HCT116 (cell line): ENCODE measurements at places on chromosomes 12 and 14.

DNA sequence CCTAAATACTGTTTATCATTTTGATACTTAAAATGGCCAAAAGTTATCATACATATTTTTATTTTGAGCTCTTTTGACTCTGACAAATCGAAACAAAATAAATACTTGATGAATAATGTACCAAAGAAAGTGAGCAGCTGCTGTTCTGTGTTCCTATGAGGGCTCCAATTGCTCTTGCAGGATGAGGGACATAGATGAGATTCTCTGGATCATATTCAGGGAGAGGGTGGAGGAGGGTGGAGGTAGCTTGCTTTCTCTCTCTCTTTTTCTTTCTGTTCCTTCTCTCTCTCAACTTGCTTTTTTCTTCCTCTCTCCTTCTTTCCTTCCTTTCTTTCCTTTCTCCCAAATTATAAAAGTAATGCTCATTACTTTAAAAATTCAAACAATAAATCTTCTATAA, 8.9 kb upstream of the MYH7 start:
- no peak for DNase-seq

DNA sequence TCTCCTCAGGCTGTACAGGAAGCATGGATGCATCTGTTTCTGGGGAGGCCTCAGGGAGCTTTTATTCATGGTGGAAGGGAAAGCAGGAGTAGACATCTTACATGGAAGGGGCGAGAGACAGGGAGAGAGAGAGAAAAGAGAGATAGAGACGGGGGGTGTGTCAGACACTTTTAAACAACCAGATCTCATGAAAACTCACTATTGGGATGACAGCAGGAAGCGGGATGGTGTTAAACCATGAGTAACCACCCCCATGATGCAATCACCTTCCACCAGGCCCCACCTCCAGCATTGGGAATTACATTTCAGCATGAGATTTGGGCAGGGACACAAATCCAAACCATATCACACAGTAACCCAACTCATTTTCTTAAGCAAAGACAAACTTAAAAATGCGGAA, 110.0 kb upstream of the EEA1 start:
- DNase-seq, result no peak

DNA sequence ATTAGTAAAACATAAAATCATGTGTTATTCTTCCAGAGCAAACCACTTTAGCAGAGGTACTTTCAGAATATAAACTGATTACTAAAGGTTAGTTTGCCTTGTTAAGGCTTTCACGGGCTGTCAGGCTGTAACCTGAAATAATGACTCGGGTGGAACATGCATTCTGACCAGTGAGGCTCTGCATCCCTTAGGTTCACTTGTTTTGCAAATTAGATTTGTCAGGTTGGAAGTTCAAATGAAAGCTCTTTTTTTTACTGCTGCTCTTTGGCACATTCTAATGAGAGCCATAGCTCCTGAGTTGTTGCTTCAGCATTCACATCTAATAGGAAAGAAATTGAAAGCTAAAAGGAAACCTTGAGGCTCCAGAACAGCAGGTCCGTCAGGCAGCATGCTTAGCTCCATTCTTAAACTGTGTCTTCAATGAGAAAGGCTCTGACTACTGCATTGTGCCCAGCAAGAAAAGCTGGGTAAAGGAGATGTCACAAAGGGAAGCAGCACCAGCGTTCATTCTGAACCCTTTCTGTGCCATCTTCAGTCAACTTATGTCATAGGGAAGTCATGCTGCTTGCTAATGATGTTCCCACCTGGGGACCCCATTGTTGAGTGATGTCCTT, 445.5 kb upstream of the FBXO33 start:
- no peak for DNase-seq

GRCh38 chr12:58310368-58310767, 369.0 kb downstream of the ATP23 start:
- no peak for DNase-seq

GRCh38 chr12:105775343-105775742, 363.4 kb downstream of the NUAK1 start:
- DNase-seq, result no peak

DNA sequence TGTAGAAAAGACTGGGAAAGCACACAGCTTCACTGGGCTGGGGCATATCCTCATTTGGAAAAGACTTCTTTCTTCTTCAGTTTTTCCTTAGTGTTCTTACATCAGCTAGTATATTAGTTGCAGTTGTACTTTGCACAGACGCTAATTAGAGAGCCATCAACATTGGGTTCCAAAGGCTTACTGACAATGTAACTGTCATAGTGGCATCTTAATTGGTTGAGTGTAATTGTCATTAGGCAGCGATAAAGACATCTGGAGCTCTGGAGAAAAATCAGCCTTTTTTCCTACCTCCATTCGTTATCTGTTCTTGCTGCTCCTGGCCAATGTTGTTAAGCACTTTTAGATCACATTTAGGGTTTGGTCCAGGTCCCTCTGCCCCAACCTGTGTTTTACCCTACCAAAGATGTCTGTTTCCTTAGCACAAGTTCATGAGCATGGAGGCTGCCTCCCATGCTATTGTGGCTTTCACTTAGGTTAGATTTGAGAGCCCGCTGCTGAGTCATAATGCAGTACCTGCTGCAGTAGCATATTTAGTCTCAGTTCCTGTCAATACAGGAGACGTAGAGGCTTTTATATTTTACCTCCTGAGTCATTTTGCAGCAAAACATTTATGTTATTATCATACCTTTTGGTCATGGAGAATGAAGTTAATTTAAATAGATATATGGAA, 49.2 kb downstream of the FBXW8 start:
- no peak for DNase-seq
